Activated T-cell treated with anti-CD3 and anti-CD28 coated beads, Interleukin-2, amount 50 U/mL, for 4 hours (primary cell): ENCODE measurements at places on chromosomes 5 and 9.

GRCh38 chr9:121350993-121351561 is 19.0 kb downstream of the STOM start:
- no peak for DNase-seq

DNA sequence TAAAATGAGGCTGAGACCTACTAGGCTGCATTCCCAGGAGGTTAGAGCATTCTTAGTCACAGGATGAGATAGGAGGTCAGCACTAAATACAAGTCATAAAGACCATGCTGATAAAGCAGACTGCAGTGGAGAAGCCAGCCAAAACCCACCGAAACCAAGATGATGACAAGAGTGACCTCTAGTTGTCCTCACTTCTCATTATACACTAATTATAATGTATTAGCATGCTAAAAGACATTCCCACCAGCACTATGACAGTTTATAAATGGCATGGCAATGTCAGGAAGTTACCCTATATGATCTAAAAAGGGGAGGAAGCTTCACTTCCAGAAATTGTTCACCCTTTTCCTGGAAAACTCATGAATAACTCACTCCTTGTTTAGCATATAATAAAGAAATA is 88.6 kb downstream of the PLPPR1 start:
- DNase-seq: no peak

- no peak for DNase-seq
These were observed 18.1 kb downstream of the TNC start for GRCh38 chr9:115099901-115100300.

GRCh38 chr9:116861321-116861720 is 174.2 kb downstream of the TRIM32 start:
- DNase-seq: no peak

DNA sequence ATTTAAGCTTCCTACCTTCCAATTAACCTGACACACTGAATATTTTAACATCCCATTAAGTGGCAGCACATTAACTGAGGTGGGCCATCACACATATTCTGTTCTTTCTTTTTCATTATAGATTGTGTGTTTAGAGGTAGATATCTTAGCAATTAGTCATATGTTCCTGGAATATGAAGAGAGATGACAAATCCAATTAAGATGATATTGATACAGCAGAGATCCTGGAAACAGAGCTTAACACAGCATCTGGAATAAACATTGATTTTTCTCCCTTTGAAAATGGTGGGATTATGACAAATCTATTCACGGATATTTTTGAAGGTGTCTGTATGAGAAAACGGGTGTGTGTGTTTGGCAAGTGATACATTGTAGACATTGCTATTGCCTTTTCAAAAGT is 448.0 kb downstream of the CDH10 start:
- no peak for DNase-seq
